Activated effector memory CD4-positive, alpha-beta T cell treated with anti-CD3 and anti-CD28 coated beads, Interleukin-2, amount 50 U/mL, for 16 hours (primary cell): ENCODE measurements at places on chromosomes 2 and 18.

DNA sequence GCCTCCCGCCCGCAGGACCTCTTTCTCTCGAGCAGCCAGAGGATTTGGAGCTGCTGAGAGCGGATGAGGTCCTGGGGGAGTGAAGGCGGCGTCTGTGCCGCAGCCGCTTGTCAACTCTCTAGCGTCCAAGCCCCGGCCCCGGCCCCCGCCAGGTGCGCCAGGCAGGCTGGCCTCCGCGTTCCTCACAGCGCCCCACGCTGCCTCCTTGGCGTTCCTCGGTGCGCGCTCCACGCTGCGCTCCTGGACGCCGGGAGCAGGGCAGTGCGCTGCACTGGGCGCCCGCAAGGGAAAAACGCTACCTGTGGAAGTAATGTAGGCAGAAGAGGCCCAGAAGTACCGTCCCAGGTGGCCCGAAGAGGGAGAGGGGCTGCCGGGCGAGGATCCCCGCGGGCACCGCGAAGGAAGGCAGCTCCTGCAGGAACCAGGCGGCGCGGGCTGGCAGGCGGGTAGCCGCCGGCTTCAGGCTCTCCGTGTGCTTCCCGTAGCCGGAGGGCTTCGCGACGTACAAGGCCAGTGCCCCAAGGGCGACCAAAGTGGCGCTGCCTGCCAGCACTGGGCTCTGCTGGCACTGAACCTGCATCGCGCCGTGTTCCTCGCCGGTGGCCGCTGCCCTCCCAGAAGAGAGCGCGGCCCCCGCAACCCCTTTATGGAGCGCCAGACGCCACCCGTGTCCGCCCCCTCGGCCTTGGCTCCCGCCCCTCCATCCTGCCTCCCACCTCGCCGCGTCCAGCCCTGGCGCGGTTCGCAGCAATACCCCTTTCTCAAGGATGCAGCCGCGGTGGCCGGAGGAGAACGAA is at the start of gene SRD5A2:
TSS of gene SRD5A2 (minus strand) at position 618 of the 797 bp plus-strand sequence. CDS start at position 580, 38 bp downstream.
- no peak for DNase-seq

DNA sequence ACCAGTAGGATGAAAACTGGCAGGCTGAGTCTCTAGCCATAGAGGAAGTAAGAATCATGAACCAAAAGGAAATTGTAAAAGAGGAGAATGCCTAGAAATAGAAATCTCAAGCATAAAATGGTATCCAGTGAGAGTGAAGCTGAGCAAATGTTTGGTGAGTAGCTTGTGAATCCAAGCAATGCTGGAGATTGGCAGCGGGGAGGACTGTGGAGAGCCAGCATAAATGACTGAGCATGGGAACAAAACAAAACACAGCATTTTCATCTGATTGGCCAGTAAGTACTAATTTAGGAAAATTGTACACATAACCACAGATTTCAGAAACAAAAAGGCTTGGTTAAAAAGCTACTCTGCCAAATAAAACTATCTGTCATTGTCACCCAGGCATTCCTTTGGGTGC is 390.0 kb downstream of the STK39 start:
- DNase-seq = no peak

DNA sequence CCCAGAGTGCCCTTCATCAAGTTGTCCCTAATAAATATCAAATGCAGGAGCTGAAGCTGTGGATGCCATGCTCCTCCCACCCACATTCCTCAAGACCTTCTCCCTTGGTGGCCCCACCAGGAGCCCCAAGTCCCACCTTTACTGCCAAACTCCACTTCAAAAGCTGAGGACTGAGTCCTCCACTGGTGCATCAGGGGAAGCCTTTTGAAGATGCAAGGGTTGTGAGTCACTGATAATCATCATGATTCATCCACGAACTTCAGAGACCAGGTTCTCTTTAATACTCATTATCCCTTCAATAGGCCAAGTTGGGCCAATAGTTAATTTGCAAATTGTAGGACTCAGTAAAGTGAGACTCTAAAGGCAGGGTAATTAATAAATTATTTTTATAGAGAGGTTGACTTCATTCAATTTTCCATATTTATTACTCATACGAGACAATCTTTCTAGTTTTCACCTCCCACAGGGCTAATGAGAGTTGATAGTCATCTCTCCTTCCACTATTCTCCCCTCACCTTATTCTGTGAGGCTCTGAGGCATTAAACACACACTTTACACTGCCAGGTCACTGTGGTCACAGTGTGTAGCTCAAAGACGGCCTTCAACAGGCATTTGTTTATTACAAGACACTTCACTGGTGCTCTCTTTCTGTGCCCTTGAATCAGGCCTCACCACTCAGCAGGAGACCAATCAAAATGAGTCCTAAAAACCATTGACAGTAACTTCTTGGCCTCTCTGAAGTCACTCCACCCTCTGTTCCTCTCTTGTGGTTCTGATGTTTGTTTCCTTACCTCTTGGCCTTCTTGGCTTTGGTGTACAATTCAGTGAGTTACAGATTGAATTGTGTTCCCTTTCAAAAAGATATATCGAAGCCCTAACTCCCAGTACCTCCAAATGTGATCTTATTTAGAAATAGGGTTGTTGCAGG is 99.9 kb downstream of the TRIB2 start:
- no peak for DNase-seq

DNA sequence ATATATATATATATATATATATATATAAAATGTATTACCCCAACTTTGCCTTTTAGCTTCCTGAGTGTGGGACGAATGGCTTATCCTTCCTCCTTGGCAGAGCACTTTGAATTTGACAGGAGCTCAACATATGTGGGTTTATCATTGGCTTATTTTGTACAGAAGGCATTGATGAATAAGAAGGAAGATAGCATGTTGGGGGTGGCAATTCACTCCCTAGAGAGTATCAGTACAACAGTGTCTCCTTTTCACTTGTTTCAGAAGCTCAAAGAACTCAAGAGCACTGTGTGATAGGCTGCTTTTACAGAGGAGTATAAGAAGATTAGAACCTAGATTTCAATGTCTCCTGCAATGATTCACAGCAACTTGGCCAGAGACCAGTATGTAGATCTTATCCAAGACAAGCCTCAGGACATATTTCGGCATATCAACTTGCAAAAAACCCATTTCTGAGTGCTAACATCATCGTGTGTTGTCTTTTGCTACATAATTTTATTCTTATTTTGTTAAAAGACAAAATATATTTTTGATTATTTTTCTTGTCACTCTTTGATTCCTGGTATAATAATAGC is 345.8 kb downstream of the SOCS6 start:
- no peak for DNase-seq

DNA sequence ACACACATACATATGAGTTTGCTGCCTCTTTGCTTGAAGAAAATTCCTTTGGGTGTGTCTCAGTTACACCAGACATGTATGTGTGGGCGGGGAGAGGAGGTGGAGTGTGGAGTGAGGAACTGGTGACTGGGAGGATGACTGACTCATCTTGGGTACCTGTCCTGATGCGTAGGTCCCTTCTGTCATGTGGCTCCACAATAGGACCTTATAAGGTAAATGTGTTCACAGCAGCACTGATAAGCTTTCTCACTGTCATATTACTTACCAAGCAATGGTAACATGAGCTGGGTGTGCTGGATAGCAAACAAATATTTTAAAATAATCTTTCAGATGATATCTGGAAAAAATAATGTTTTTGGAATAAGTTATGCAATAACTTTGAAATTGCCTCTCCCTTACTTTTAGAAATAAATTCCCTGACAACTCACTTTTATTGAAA is 45.1 kb downstream of the SLC9A2 start:
- peak; percentile 74 for DNase-seq

DNA sequence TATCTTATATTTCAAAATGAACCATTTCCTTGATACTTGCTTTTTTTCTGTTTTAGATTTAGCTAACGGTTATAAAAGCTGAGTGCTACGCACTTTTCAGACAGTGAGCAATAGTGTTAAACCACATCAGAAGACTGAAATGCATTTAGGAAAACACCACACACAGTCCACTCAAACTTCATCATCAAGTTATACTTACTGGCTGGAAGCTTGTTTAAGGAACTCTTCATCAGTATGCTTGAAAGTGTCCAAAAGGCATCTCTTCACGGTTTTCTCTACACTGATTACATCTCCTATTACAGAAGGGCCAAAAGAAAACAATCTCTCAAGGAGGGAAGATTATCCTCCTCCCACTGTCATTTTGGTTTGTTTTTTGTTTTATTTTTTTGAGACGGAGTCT is 19.7 kb downstream of the ILKAP start:
- no peak for DNase-seq
